T47D (cell line): ENCODE measurements at places on chromosomes 11 and 22.

DNA sequence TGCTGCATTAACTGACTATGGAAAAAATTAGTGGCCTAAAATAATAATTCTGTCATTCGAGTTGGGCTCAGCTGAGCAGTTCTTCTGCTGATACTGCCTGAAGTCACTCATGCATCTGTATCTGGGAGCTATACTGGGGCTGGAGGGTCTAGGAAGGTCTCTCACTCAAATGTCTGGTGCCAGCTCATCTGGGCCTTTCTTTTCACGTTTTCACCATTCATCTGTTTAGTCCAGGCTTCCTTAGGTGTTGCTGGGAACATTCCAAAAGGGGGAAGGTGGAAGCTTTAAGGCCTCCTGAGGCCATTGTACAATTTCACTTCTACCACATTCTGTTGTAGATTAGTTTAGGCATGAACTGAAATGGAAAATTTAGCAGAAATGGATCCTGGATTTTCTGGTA lies 28.0 kb downstream of the YAP1 start:
- DNase-seq = no peak

GRCh38 chr11:58573451-58574104 lies 2.1 kb downstream of the LPXN start:
- peak; percentile 26 for DNase-seq

GRCh38 chr11:31218847-31219246 lies 150.7 kb downstream of the DCDC1 start:
- DNase-seq = no peak

DNA sequence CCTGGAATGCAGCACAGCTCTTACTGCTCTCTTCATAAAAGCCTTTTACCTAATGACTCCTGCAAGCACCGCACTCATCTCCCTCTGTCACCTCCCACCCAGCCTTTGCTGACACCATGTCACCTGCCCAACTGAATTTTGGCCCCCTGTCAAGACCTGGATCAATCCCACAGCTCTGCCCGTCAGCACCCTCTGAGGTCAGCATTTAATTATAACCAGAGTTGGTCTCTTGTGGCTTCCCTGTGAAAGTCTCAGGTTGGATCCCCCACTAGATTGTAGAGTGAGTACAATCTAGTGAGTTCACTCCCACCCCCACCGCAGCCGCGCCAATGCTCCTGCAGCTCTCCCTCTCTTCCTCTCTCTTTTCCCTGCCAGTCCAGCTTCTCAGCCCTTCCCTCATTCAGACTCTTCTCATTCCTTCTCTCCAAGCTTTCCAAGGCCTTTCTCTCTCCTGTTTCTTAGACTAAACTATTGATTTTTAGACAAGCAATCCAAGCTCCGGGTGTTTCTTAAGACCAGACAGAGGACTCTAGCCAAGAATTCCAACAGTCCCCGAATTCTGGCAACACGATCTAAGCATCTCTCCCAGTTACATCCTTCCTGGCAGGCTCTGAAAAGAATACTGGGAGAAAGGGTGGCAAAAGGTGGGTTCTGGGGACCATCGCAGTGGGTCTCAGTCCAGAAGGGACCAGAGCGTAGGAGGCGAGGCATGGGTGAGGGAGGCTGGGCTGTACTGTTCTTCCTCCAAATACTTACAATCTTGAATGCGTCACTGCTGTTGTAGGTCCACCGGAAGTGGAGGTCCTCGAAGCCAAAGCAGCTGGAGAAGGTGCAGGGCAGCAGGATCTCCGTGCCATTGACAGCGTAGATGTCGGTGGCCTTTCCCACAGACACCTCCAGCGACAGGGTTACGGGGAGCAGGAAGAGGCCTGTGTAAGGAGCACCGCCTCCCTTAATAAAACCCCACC lies 8.0 kb downstream of the SCN4B start:
- no peak for DNase-seq

- no peak for DNase-seq
These were observed 26.1 kb upstream of the LDHA start for GRCh38 chr11:18368221-18368620.

DNA sequence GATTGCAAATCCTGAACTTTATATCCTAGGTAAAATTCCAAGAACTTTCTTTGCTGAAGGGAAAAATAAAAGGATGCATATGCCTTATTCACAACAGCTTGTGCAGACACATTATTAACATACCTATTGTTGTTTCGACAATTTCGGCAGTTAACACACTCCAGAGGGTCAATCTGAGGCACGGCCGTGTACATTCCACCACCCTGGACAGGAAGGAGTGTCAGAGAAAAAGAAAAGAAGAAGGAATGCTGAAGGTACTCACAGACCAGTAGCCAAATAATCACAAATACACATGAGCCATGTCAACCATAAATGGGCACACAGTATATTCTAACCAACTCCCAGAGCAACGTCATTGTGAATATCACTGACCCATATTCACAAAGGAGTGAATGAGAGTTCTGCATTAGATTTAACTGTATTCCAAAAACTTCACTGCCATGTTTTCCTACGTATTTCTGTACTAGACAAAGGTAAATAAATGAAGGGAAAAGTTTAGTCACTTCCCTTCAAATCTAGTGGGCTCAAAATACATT lies 32.4 kb downstream of the VSIG10L2 start:
- DNase-seq = no peak
